Muscle of back (tissue), 13 donors: ENCODE measurements at places on chromosomes 3 and 15.
A peak's percentile ranks its signal among the peaks of the same experiment; 100 is the strongest.

DNA sequence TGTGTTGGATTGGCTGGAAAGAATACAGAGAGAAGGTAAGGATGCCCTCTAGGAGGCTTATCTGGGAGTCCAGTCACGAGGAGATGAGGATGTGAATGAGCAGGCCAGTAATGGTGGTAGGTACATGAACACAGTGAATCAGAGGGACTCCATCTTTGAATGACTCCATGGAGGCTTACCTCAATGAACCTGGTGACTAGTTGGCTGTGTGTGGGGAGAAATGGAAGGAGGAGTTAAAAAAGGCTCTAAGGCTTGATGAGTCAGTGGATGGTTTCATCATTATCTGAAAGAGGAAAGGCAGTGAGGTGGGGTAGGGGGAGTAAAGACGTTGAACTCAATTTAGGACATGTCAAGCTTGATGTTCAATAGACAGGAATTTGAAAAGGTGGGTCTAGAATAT is 61.1 kb downstream of the KCNAB1 start:
- no peak for DNase-seq

- no peak for DNase-seq
These were observed 30.6 kb downstream of the MB21D2 start for GRCh38 chr3:192887047-192887446.

- DNase-seq, result no peak
These were observed 22.6 kb downstream of the MEIS2 start for GRCh38 chr15:37077623-37078351.

- DNase-seq, result peak; percentile 76
These were observed 8.2 kb upstream of the GRIP2 start for GRCh38 chr3:14548321-14548729.

DNA sequence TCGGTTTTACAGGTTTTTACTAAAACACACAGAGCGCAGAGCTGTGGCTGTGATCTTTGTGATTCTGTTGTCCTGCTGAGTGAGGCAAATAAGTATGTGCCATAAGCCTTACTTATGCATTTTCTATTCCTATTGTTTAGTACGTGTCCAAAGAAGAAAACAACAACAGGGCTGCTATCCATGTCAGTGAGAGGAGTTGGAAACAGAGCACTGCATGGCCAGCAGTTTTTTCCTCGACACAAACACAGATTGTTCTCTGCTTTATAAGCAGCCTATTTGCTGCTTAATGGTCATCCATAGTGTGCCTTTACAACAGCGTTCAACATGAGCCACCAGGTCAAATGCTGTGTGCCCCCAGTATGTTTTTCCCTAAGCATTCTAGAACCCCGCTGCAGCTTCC is 79.8 kb downstream of the SHQ1 start:
- DNase-seq, result no peak

DNA sequence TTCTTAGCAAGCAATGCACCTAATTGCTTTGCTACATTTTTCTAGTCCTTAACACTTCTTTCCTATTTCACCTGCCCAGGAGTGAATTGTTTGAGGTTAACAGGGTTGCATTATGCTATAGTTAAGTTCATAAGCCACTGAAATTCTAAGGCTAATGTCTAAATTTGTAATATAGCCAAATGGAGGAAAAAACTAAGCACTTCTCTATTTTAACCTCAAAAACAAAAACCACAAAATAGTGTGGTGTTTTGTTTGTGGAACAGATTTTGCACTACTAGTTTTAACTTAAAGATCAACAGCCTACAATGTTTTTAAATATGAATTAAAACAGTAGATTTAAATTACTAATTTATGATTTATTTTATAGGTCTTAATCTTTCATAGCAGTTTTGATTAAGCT is 5.5 kb downstream of the ATOSA start:
- DNase-seq, result no peak

GRCh38 chr3:15794842-15795650 is 2.7 kb downstream of the ANKRD28 start:
- DNase-seq, result no peak
